DND-41 (cell line): ENCODE measurements at places on chromosomes 2 and 18.
A peak's percentile ranks its signal among the peaks of the same experiment; 100 is the strongest.

DNA sequence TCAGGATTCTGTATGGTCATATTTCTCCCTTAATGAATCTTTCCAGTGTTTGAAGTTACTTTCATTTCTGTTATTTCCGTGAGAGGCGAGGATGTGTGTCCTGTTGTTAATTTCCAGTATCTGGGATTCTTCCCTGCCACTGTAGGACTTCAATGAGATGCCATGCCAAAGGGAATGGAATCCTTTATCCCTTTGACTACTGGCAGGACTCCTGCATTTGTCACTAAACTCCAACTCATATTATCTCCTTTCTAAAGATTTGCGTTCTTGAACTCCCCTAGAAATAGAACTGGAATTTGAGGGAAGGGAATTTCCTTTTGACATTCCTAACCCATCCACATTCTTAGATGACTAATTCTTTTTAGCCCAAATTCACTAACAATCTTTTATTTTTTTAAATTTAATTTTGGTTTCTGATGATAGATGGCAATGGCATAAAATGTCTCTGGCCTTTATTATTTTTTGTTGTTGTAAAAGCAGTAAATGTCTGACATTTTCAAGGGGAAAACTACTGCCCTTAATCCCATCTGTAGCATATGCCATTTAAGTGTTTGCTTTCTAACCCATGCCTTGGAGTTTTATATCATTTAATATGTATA, 87.8 kb upstream of the EML6 start:
- H3K27me3 ChIP-seq: no peaks in the 10 kb centered on the region
- DNase-seq: no peak
- H3K4me1 ChIP-seq: no peaks in the 10 kb centered on the region
- H3K4me3 ChIP-seq: no peak overlapping the region
- no peak overlapping the region for H3K27ac ChIP-seq
- peaks cover 89% of the 10 kb centered on the region for H3K36me3 ChIP-seq

- H3K27me3 ChIP-seq: no peaks in the 10 kb centered on the region
- H3K36me3 ChIP-seq: no peaks in the 10 kb centered on the region
- no peak overlapping the region for H3K27ac ChIP-seq
- H3K4me3 ChIP-seq: no peak overlapping the region
- no peak for DNase-seq
Measured at GRCh38 chr2:230666885-230667712, 45.5 kb upstream of the CAB39 start.

GRCh38 chr2:3300224-3300995, 77.2 kb downstream of the EIPR1 start:
- H3K36me3 ChIP-seq: no peaks in the 10 kb centered on the region
- H3K4me1 ChIP-seq: peaks cover 8% of the 10 kb centered on the region
- H3K27me3 ChIP-seq: peaks cover 7% of the 10 kb centered on the region
- no peak for DNase-seq
- no peak overlapping the region for H3K27ac ChIP-seq

- DNase-seq: no peak
- H3K4me1 ChIP-seq: no peaks in the 10 kb centered on the region
- H3K4me3 ChIP-seq: no peak overlapping the region
- H3K36me3 ChIP-seq: no peaks in the 10 kb centered on the region
- no peaks in the 10 kb centered on the region for H3K27me3 ChIP-seq
Measured at GRCh38 chr2:67526283-67526682, 129.2 kb downstream of the ETAA1 start.

DNA sequence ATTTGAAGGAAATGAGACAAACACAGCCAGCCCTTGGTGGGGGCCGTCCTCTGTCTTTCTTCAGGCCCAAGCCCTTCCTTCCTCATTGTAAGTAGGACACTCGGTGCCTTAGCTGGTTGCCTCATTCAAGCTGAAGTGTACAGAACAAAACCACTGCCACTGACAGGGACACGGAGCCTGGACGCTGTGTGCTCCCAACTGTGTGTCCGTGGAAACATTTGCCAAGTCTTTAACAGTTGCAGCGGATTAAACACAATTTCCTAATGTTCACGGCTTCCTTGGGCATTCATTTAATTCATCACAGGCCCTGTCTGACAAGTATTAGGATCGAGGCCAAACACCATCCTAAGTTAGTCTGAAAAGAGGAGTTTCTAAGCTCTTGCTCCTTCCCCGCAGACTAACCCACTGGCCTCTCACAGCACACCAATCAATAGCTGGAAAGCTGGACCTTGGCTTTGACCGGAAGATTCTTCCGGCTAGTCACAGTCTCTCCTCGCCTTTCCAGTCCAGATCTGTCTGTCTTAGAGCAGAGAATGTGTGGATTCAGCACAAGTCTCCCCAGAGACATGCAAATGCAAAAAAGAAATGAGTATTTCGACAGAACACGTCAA, 68.7 kb upstream of the ACSL3 start:
- no peak overlapping the region for H3K4me3 ChIP-seq
- no peak overlapping the region for H3K27ac ChIP-seq
- no peaks in the 10 kb centered on the region for H3K27me3 ChIP-seq
- peaks cover 17% of the 10 kb centered on the region for H3K4me1 ChIP-seq
- no peak for DNase-seq
- H3K36me3 ChIP-seq: no peaks in the 10 kb centered on the region

DNA sequence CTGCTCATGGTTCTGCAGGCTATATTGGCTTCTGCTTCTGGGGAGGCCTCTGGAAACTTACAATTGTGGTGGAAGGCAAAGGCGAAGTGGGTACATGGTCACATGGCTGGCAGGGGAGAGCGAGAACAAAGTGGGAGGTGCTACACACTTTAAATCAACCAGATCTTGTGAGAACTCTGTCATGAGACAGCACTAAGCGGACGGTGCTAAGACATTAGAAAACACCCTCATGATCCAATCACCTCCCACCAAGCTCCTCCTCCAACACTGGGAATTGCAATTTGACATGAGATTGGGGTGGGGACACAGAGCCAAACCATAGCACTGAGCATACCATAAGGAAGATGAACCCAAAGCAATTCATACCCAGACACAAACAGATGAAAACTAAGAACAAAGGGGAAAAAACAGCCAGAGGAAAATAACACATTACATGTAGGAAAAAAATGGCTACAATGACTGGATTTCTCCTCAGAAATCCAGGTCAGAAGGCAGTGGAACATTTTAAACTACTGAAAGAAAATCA, 31.1 kb upstream of the INO80C start:
- DNase-seq: no peak
- H3K27ac ChIP-seq: no peak overlapping the region
- no peaks in the 10 kb centered on the region for H3K4me1 ChIP-seq
- no peak overlapping the region for H3K4me3 ChIP-seq
- H3K27me3 ChIP-seq: no peaks in the 10 kb centered on the region
- no peaks in the 10 kb centered on the region for H3K36me3 ChIP-seq

- no peak overlapping the region for H3K27ac ChIP-seq
- DNase-seq: no peak
- no peaks in the 10 kb centered on the region for H3K36me3 ChIP-seq
Measured at GRCh38 chr2:192546565-192546964, 351.8 kb upstream of the TMEFF2 start.

GRCh38 chr2:869357-869871, 81.2 kb upstream of the SNTG2 start:
- H3K4me3 ChIP-seq: peak overlapping the region; percentile 26; the same call in 1 of the 2 replicates
- peaks cover 76% of the 10 kb centered on the region for H3K4me1 ChIP-seq
- no peaks in the 10 kb centered on the region for H3K27me3 ChIP-seq
- H3K27ac ChIP-seq: peak overlapping the region; percentile 96
- H3K36me3 ChIP-seq: peaks cover 19% of the 10 kb centered on the region

- peak overlapping the region; percentile 41; the same call in 1 of the 2 replicates for H3K4me3 ChIP-seq
- no peaks in the 10 kb centered on the region for H3K27me3 ChIP-seq
- peak; percentile 28 for DNase-seq
- H3K36me3 ChIP-seq: peaks cover 3% of the 10 kb centered on the region; the same call in 1 of the 2 replicates
- peaks cover 25% of the 10 kb centered on the region for H3K4me1 ChIP-seq
- H3K27ac ChIP-seq: peak overlapping the region; percentile 81
Measured at GRCh38 chr2:105329197-105329554, 359 bp downstream of the TGFBRAP1 start.

GRCh38 chr2:176535467-176536113, 266.3 kb downstream of the MTX2 start:
- no peak overlapping the region for H3K4me3 ChIP-seq
- no peaks in the 10 kb centered on the region for H3K27me3 ChIP-seq
- H3K27ac ChIP-seq: no peak overlapping the region
- no peak for DNase-seq
- no peaks in the 10 kb centered on the region for H3K4me1 ChIP-seq
- no peaks in the 10 kb centered on the region for H3K36me3 ChIP-seq

- H3K4me3 ChIP-seq: no peak overlapping the region
- no peaks in the 10 kb centered on the region for H3K27me3 ChIP-seq
- peak; percentile 86 for DNase-seq
- peaks cover 75% of the 10 kb centered on the region for H3K4me1 ChIP-seq
Measured at GRCh38 chr18:77054288-77054605, 78.3 kb downstream of the MBP start.

- peak; percentile 70 for DNase-seq
- peak within 1 kb of the TSS; percentile 11; the same call in 1 of the 2 replicates for H3K27ac ChIP-seq
- peaks cover 9% of the 10 kb centered on the region for H3K4me1 ChIP-seq
- H3K36me3 ChIP-seq: no peaks in the 10 kb centered on the region; the same call in 1 of the 2 replicates
Measured at GRCh38 chr2:219571311-219572236, at the start of gene OBSL1. TSS of gene OBSL1 (minus strand) at chr2:219571539. CDS start at chr2:219571232, 307 bp downstream.

GRCh38 chr18:22169011-22169888, at the start of gene GATA6:
TSS of gene GATA6 (plus strand) at chr18:22169589. CDS start at chr18:22171145, 1,556 bp downstream.
- no peaks in the 10 kb centered on the region for H3K36me3 ChIP-seq
- no peak within 1 kb of the TSS for H3K27ac ChIP-seq
- H3K4me1 ChIP-seq: no peaks in the 10 kb centered on the region
- H3K27me3 ChIP-seq: no peaks in the 10 kb centered on the region
- no peak within 1 kb of the TSS for H3K4me3 ChIP-seq
- DNase-seq: no peak

- no peaks in the 10 kb centered on the region for H3K36me3 ChIP-seq
- no peak for DNase-seq
- H3K4me3 ChIP-seq: no peak overlapping the region
Measured at GRCh38 chr2:217823626-217824025, 179.2 kb downstream of the TNS1 start.

GRCh38 chr2:18623782-18624181, 34.4 kb upstream of the NT5C1B start:
- no peak overlapping the region for H3K27ac ChIP-seq
- H3K4me3 ChIP-seq: no peak overlapping the region
- no peaks in the 10 kb centered on the region for H3K27me3 ChIP-seq
- H3K36me3 ChIP-seq: no peaks in the 10 kb centered on the region

GRCh38 chr2:85516653-85517389, 22.1 kb upstream of the MAT2A start:
- H3K4me1 ChIP-seq: no peaks in the 10 kb centered on the region
- H3K4me3 ChIP-seq: no peak overlapping the region
- no peak for DNase-seq
- no peaks in the 10 kb centered on the region for H3K27me3 ChIP-seq
- H3K27ac ChIP-seq: no peak overlapping the region
- H3K36me3 ChIP-seq: no peaks in the 10 kb centered on the region

GRCh38 chr2:197423307-197423706, 11.5 kb downstream of the SF3B1 start:
- H3K27me3 ChIP-seq: no peaks in the 10 kb centered on the region
- H3K4me3 ChIP-seq: no peak overlapping the region
- no peaks in the 10 kb centered on the region; the same call in 1 of the 2 replicates for H3K4me1 ChIP-seq
- H3K36me3 ChIP-seq: peaks cover 74% of the 10 kb centered on the region

DNA sequence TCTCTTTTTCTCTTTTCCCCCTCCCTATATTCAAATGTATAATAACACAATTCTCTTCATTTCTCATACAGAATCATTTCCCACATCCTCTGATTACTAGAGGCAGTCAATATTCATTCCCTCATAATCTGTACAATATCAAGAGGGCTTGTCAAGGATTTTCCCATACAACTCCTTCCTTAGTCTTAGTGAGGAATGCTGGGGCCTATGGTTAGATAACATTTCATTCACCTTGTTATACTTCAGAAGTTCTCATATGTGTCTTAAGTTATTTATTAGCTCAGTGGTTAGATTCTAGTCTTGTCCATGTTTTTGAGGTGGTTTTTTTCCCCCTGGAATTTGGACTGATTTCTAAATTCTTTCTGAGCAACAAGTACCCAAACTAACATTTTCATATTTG, 289.5 kb downstream of the PDE11A start:
- no peaks in the 10 kb centered on the region for H3K36me3 ChIP-seq
- H3K4me3 ChIP-seq: no peak overlapping the region
- H3K4me1 ChIP-seq: peaks cover 29% of the 10 kb centered on the region
- H3K27me3 ChIP-seq: no peaks in the 10 kb centered on the region
- no peak overlapping the region for H3K27ac ChIP-seq
- DNase-seq: no peak

DNA sequence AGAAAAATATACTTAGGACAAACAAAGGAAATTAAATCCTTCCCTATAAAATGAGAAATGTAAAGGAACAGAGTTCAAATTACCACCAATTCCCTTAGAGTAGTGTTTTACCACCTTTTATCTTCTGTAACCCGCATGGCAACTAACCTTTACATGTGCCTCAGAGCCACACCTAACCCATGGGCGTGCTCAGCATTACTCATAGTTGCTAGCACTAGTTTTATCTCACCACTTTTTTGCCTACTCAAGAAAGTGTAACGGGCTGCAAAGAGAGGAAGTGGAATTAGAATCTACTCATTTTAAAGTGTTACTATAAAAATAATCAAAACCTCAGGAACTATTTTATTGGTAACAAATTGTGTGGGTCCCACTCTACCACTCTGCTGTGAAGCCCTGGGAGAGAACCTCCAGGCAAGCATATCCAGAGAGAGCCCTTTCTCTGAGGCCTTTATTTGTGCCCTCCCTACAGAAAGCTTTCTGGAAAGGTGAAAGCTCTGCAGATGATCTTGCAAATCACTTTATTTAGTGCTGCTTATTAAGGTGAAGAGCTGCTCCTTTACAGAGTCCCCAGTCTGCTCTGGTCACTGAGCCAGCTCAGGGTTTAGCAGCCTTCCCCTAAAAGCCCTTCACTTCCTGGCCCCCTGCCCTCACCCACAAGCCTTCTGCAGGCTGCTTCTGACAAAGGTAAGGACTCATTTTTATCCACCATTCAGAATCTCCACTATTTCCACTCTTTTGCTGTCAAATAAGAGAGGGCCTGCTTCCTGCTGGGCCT, 98.8 kb downstream of the TRABD2A start:
- no peaks in the 10 kb centered on the region for H3K4me1 ChIP-seq
- no peaks in the 10 kb centered on the region for H3K27me3 ChIP-seq
- no peak overlapping the region for H3K4me3 ChIP-seq
- H3K27ac ChIP-seq: no peak overlapping the region
- no peaks in the 10 kb centered on the region for H3K36me3 ChIP-seq

DNA sequence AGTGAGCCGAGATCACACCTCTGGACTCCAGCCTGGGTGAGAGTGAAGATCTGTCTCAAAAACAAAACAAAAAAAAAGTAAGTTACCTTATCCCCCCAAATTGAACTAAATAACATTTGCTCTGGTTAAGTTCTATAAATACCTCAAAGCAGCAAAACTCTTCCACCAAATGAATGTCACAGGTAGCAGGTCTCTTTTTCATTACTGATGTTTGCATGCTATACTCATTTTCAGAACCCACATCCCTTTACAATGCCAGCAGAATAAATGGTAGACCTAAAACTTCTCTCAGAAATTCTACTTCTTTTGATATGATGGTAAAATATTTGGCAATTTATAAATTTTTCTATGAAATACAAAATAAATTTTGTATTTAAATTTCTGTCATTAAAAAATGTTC, 22.3 kb downstream of the INO80D start:
- H3K27me3 ChIP-seq: no peaks in the 10 kb centered on the region
- DNase-seq: no peak
- H3K4me1 ChIP-seq: no peaks in the 10 kb centered on the region
- H3K4me3 ChIP-seq: no peak overlapping the region
- H3K27ac ChIP-seq: no peak overlapping the region

- no peaks in the 10 kb centered on the region for H3K4me1 ChIP-seq
- H3K4me3 ChIP-seq: no peak overlapping the region
- H3K27ac ChIP-seq: no peak overlapping the region
- H3K36me3 ChIP-seq: no peaks in the 10 kb centered on the region
Measured at GRCh38 chr18:8662560-8663255, 42.6 kb upstream of the MTCL1 start.
